IPS-NIHi11 (cell line): ENCODE measurements at places on chromosomes 5 and 9.

DNA sequence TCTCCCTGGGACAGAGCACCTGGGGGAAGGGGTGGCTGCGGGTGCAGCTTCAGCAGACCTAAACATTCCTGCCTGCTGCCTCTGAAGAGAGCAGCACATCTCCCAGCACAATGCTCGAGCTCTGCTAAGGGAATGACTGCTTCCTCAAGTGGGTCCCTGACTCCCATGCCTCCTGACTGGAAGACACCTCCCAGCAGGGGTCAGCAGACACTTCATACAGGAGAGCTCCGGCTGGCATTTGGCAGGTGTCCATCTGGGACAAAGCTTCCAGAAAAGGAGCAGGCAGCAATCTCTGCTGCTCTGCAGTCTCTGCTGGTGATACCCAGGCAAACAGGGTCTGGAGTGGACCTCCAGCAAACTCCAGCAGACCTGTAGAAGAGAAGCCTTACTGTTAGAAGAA is 77.2 kb downstream of the SLCO6A1 start:
- no peak for DNase-seq

DNA sequence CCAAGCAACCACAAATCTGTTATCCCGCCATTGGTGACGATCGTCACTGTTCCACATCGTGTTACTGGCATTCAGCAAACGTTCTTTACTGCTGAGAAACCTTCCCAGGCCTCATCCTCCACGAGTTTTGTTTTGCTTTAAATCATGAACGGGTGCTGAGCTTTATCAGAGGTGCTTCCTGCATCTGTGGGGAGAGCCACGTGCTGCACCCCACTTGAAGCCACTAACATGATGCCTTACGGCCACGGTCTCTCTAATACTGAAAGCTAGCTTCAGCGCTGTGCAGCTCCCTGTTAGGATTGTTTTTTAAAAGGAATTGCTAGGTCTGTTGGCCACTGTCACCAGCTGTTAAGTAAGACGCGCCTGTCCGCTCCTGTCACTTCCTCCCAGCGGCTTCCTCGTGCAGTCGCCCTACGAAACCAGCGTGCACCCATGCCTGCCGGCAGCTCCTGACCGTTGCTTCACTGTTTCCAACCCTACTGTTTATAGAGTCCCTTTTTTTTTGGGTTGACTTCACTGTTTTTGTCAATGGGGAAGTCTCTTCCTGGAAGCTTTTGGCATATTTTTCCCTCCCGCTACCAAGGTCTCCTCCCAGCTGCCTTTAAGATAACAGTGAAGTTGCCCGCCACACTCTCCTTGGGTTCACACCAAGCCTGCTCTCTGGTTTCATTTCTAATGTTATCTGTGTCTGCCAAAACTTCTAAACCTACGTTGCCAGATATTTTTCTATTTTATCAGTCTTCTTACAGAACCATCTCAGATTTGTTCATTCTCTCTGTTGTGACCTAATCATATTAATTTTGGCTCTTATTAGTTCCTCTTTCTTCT is 20.3 kb downstream of the LPCAT1 start:
- no peak for DNase-seq

- DNase-seq, result no peak
These were observed 8.3 kb upstream of the ADRA1B start for GRCh38 chr5:159907689-159908590.

DNA sequence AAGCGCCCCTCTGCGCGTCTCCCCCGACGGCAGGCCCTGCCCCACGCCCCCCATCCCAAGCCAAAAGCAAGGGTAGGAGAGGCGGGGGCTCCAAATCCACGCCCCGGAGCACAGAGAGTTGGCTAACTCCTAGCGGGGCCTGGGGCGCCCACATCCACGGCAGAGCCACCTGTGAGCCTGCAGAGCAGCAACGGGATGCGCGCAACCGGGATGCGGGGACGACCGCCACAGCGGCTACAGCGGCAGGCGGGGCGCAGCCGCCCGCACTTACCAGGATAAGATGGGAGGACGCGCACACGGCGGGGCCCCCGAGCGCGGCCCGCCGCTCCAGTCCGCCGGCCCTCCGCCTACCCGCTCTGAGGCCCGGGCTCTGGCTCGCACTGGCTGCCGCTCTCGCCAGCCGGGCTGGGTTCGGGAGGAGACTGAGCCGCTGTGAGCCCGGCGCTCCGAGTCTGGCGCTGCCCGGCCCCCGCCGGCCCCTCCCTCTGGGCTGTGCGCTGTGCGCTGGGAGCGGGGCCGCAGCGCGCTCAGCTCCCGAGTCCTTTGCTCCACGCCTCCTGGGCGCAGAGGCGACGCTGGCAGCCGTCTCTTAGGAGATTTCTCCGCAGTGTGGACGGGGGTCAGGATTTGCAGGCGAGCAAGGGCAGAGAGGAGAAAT is at the start of gene SLC24A2:
Gene SLC24A2, minus strand, starts transcription at position 424 of the 658 bp plus-strand sequence.
- peak; percentile 65 for DNase-seq

- DNase-seq, result no peak
These were observed 76.1 kb upstream of the ASS1 start for GRCh38 chr9:130368631-130369103.

DNA sequence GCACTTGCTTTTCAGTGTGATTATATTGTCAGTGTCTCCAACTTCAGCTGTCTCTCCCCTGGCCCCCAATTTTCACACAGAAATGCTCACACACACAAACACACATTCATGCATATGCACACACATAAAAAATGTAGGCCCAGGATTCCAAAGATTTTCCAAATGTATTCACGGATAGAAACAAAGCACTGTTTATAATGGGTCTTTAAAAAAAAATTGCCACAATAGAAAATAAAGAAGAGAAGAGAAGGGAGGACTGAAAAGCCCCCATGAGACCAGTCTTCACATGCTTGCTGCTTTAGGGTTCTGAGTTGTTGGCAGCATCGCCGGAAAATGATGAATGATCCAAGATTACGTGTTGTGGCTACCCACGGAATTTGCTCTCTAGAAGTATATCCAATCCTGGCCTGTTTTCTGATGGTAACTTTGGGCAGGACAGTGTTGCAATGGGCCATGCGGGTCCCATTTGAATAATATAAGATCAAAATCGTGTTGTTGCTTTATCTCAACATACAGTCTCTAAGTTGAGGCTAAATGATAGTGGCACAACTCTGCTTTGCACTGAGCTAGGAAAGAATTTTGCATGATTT is 36.2 kb upstream of the ACO1 start:
- no peak for DNase-seq

GRCh38 chr5:56369361-56369811 is 136.3 kb upstream of the ANKRD55 start:
- no peak for DNase-seq

GRCh38 chr5:151569132-151570046 is 21.7 kb downstream of the FAT2 start:
- no peak for DNase-seq

- DNase-seq, result no peak
These were observed 637.1 kb upstream of the CCNG1 start for GRCh38 chr5:162800301-162800700.

GRCh38 chr5:156824800-156825199 is 25.3 kb upstream of the PPP1R2B start:
- peak; percentile 63 for DNase-seq

- DNase-seq, result peak; percentile 77
These were observed 6.3 kb upstream of the UNC5A start for GRCh38 chr5:176803943-176804498.

DNA sequence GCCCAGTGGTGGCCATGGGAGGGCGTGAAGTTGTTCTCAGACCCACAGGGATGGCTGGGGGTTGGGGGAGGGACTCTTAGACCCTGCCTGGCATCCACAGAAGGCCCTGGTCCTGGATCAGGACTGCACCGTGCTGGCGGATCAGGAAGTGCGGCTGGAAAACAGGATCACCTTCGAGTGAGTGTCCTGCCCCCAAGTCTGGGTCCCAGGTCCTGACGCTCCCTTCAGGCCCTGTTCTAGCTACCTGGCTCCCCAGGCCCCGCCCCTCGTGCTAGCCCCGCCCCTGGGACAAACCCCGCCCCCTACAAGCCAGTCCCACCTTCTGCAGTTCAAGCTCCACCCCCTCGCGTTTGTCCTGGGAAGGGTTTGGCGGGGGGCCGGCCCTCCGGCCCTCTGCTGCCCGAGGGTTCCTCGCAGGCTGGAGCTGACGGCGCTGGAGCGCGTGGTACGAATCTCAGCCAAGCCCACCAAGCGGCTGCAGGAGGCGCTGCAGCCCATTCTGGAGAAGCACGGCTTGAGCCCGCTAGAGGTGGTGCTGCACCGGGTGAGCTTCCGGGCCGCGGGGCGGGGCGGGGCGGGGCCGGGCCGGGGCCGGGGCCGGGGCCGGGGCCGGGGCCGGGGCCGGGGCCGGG is 12.9 kb downstream of the RGS14 start:
- peak; percentile 88 for DNase-seq

- DNase-seq, result no peak
These were observed 65.0 kb downstream of the SEMA6A start for GRCh38 chr5:116509483-116510244.

- peak; percentile 61 for DNase-seq
These were observed 43.4 kb upstream of the IL17B start for GRCh38 chr5:149422366-149423048.

- DNase-seq, result no peak
These were observed 161.1 kb downstream of the COL23A1 start for GRCh38 chr5:178429156-178429468.

- DNase-seq, result no peak
These were observed 133.6 kb upstream of the CDH6 start for GRCh38 chr5:31059889-31060288.

GRCh38 chr9:92208693-92209524 is 84.6 kb downstream of the IARS1 start:
- no peak for DNase-seq

DNA sequence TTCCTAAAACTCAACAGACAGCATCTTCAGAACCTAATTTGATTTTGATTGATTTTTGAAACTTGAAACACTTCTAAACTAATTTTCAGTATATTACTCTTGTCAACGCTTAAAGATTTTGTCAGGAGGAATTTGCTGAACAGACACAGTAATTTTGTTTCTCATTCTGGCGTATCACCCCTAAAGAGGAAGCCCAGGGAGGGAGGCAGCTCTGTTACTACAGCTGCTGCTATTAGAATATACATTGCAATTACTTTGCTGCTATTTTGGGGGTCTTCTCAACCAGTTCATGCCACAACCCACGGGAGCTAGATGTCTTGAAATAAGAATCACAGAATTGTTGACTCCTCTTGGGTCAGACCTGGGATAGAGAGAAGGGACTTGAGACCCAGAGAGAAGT is 122.6 kb downstream of the TLR4 start:
- DNase-seq, result no peak

DNA sequence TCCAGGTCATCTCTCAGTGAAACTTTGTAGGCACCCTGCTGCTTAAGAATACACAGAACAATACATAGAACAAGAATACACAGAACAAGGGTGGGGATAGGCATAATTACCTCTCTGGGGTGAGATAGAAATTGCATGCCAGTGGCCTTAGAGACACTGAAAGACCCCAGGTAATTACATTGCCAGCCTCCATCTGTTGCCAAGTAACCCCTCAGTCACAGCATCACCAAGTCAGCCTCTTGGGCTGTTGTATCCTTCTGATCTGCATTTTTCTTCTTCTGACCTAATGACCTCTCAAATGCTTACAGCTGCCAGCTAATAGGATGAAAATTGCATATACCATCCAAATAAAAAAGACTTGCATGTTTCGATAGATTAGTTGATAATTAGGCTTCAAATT is 167.7 kb downstream of the GRIA1 start:
- no peak for DNase-seq

DNA sequence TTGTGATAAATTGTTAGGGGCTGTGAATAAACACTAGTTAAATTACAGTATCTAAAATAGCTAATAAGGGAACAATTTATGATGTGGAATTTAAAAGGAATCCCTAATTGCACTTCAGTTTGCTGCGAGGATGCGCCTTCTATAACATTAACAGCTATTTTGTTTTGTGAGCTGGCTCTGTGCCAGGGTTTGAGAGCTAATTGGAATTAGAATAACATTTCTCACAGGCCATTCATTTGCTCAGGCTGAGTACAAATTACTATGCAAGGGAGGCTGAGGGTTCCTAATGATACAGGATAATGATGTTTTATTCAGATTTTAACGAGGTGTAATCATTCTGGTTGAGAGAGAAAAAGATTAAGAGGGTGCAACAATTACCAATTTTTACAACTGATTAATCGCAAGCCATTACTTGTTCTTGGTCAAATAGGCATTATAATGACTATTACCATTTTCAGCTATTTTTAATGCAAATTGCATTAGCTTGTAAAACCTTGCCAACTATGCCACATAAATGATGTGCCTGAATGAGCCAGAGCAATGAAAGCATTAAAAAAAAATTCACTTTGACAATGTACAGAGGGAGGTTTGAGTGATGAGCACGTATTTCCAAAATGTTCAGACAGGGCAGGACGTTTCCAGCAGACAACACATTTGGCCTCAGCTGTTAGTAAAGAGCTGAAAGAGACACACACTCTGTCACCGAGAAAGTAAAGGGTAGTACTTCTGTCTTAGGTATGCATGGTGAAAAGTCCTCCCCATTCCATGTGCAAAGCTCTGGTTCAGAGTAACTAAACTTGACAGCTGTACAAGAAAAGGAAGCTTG is 576.5 kb downstream of the TLE1 start:
- DNase-seq, result no peak

DNA sequence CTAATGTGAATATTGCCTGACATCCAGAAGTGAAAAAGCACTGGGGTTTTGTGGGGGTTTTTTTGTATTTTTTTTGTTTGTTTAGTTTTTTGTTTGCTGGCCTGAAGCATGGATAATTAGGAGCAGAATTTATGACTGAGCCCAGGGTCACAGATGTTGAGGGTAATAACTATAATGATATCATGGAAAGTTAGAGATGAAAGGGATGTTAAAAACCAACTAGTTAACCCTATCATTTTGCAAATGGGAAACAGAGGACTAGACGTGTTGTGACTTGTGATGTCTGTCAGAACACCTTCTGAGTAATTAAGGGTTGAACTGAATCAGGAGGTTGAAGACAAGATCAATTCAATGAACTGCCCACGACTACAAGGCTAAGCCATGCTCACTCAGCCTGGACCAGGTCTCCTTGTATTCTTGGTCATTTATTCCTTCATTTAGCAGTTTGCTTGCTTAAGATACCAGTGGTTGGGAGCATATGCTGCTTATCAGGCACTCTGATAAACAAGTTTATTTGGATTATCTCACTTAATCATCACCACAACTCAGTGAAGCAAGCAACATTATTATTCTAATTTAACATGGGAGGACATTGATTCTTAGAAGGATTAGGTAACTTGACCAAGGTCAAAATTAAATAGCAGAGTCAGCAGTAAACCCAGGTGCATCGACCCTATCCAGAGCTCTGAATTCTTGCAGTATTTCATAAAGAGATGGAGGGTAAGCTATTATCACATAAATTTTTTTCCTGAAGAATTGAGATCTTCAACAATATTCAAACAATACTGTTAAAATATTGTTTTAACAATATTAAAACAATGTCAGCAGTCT is 75.7 kb upstream of the PIK3R1 start:
- no peak for DNase-seq
